ENCODE measurements at places on chromosomes 13 and 19. TPM values are rescaled to one million over a fixed set of nuclear protein-coding genes. Genes with fewer than 3 reads are reported as not detected.

- peaks cover 37% of the 10 kb centered on the region for H3K36me3 ChIP-seq
- no peak for DNase-seq
- H3K4me3 ChIP-seq: no peak overlapping the region
- H3K27me3 ChIP-seq: no peaks in the 10 kb centered on the region
Measured at GRCh38 chr13:19836472-19836871, 27.0 kb downstream of the ZMYM5 start.

- DNase-seq: no peak
- H3K27me3 ChIP-seq: no peaks in the 10 kb centered on the region
- H3K4me3 ChIP-seq: no peak overlapping the region
- peaks cover 50% of the 10 kb centered on the region for H3K36me3 ChIP-seq
Measured at GRCh38 chr19:58217069-58217481, 11.6 kb upstream of the ZNF544 start.

GRCh38 chr13:97324115-97324514 lies 102.0 kb downstream of the MBNL2 start:
- no peaks in the 10 kb centered on the region for H3K36me3 ChIP-seq
- no peak overlapping the region for H3K4me3 ChIP-seq
- peaks cover 25% of the 10 kb centered on the region for H3K4me1 ChIP-seq
- no peak for DNase-seq
- no peaks in the 10 kb centered on the region for H3K27me3 ChIP-seq

DNA sequence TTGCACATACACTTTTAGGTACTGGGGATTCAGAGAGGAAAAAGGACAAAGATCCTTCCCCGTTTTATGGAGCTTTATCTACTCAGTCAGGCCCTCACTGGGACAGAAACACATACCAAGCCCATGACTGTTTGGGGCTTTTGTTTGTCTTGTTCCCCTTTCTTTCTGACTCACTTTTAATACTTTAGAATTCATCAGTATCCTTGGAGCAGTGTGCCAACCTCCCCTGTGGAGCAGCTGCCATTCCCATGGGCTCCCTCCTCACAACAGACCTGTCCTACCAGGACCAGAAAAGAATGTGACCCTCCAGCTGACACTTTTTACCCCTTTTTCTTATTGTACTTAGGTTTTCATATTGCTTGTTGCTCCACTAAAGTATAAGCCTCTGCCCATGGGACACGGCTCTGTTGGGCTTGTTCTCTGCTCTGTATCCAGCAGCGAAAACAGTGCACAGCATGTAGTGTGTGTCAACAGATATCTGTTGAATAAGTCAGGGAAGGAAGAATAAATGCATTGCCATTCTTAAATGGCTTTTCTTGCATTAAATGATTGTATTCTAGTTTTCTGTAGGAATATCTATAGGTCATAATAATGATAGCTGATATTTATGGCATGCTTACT lies 431.1 kb downstream of the EFNB2 start:
- H3K36me3 ChIP-seq: no peaks in the 10 kb centered on the region
- no peak overlapping the region for H3K27ac ChIP-seq
- peaks cover 23% of the 10 kb centered on the region for H3K4me1 ChIP-seq
- no peaks in the 10 kb centered on the region for H3K27me3 ChIP-seq
- DNase-seq: no peak

GRCh38 chr19:16463991-16464575 lies 7.7 kb downstream of the EPS15L1 start:
- H3K4me1 ChIP-seq: peaks cover 24% of the 10 kb centered on the region
- no peaks in the 10 kb centered on the region for H3K27me3 ChIP-seq
- H3K4me3 ChIP-seq: no peak overlapping the region

DNA sequence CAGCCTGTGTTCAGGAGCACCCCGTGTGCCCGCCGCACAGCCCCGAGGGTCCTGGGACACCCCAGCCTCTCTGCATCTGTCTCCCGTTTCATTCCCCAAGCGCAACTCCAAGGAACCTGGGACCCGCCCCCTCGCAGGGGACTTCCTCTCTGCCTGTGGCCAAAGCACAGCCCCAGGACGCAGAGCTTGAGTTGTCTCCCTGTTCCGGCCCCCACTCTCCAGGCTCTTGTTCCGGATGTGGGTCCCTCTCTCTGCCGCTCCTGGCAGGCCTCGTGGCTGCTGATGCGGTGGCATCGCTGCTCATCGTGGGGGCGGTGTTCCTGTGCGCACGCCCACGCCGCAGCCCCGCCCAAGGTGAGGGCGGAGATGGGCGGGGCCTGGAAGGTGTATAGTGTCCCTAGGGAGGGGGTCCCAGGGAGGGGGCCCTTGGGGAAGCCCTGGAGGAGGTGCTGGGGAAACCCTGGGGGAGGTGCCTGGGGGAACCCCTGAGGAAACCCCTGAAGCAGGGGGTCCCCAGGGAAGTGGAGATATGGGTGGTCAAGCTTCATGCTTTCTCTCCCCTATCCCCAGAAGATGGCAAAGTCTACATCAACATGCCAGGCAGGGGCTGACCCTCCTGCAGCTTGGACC lies 1.3 kb downstream of the HCST start:
- H3K4me3 ChIP-seq: peak overlapping the region; percentile 66
- peaks cover 25% of the 10 kb centered on the region for H3K4me1 ChIP-seq
- H3K27ac ChIP-seq: peak overlapping the region; percentile 87
- peak; percentile 61 for DNase-seq
- no peaks in the 10 kb centered on the region for H3K27me3 ChIP-seq
- no peaks in the 10 kb centered on the region for H3K36me3 ChIP-seq

- H3K4me3 ChIP-seq: no peak overlapping the region
- peaks cover 11% of the 10 kb centered on the region for H3K36me3 ChIP-seq
- H3K27me3 ChIP-seq: no peaks in the 10 kb centered on the region
- DNase-seq: peak; percentile 53
Measured at GRCh38 chr19:1945899-1946298, 4.9 kb downstream of the CSNK1G2 start.

DNA sequence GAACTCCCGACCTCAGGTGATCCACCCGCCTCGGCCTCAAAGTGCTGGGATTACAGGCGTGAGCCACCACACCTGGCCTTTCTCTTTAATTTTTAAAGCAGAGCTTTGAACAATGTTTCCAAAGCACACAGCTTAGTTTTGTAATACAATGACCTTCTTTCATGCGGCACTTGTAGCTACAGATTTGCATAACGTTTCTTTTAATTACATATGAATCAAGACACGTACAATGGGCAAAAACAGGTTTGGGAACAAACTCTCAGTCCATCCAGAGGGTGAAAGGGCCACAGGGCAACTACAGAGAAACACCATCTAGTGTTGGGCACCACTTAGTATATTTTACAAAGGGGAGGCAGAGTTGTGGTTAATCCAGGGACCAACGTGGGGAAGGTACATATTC lies 19.0 kb upstream of the S1PR4 start:
- no peak for DNase-seq
- H3K4me3 ChIP-seq: no peak overlapping the region
- no peaks in the 10 kb centered on the region for H3K36me3 ChIP-seq
- no peak overlapping the region for H3K27ac ChIP-seq

- H3K4me3 ChIP-seq: peak overlapping the region; percentile 84
- peak overlapping the region; percentile 85 for H3K27ac ChIP-seq
- H3K36me3 ChIP-seq: no peaks in the 10 kb centered on the region
- DNase-seq: no peak
- peaks cover 28% of the 10 kb centered on the region for H3K4me1 ChIP-seq
Measured at GRCh38 chr19:52533901-52534300, 6.4 kb downstream of the ZNF808 start.

DNA sequence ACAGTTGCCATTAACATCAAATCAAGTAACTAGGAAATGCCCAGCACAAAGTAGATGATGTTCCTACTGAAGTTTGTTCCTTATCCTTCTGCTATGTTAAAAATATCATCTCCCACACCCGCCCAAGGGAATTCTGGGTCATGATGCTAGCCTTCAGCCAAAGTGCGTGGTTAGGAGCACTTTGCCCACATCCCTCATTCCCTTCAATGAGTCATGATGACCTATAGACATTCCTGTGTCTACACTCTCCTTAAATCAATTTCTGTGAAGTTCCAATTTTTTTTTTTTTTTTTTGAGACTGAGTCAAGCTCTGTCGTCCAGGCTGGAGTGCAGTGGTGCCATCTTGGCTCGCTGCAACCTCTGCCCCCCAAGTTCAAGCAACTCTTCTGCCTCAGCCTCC lies 17.0 kb downstream of the RXFP2 start:
- no peak for DNase-seq
- H3K4me1 ChIP-seq: no peaks in the 10 kb centered on the region
- no peak overlapping the region for H3K4me3 ChIP-seq
- no peaks in the 10 kb centered on the region for H3K36me3 ChIP-seq
- H3K27ac ChIP-seq: no peak overlapping the region

DNA sequence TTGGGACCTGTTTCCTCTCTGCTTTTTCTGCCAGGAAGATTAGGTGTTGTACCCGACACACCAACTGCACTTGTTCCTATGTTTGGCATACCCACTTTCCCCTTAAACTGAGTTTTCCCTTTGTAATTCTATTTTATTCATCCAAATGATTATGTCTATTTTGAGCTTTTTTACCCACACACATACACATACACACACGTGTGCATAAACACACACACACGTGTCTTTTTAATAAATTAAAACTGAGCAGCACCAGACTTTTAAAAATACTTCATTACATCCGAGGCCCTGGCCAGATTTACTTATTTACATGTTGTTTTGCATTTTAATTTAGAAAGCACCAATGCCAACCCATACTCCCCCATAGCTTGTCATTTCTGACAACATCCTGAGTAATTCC lies 350.0 kb downstream of the DNAJC15 start:
- H3K36me3 ChIP-seq: no peaks in the 10 kb centered on the region
- H3K27me3 ChIP-seq: no peaks in the 10 kb centered on the region
- H3K4me1 ChIP-seq: peaks cover 21% of the 10 kb centered on the region
- DNase-seq: no peak

GRCh38 chr13:113788413-113789135 lies 29.5 kb downstream of the TMEM255B start:
- peaks cover 32% of the 10 kb centered on the region for H3K27me3 ChIP-seq
- DNase-seq: no peak
- H3K4me1 ChIP-seq: no peaks in the 10 kb centered on the region

DNA sequence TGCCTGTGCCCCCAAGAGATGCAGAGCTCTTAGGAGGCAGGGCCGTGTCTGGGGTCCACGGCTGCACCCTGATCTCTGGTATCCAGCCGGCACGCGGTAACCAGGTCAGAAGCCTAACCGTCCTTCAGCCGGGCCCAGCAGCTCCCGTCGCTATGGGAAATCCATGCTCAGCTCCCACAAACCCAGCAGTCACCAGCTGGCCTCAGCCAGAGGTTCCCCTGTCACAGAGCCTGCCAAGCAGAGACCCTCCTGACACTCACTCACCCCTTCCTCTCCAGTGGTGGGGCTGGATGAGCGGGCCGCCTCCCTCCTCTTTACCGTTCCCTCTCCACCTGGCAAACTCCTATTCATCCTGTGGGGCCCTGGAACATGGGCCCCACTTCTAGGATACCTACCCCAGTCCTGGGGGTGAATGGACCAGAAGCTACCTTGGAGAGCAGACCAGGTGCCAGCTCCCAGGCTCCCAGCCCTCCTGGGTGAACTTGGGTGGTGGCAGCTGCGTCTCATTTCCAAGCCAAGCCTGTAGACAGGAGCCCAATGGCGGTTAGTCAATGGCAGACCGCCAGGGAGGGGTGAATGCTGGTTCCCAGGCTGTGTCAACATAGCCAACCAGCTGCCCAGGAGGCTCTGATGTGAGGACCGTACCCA lies 21.4 kb upstream of the TCF3 start:
- H3K36me3 ChIP-seq: no peaks in the 10 kb centered on the region
- H3K4me1 ChIP-seq: peaks cover 1% of the 10 kb centered on the region
- peaks cover 89% of the 10 kb centered on the region for H3K27me3 ChIP-seq
- H3K27ac ChIP-seq: no peak overlapping the region

GRCh38 chr13:20342311-20342710 lies 110.2 kb upstream of the GJB6 start:
- H3K4me3 ChIP-seq: no peak overlapping the region
- no peak for DNase-seq
- H3K36me3 ChIP-seq: no peaks in the 10 kb centered on the region
- H3K27ac ChIP-seq: no peak overlapping the region

DNA sequence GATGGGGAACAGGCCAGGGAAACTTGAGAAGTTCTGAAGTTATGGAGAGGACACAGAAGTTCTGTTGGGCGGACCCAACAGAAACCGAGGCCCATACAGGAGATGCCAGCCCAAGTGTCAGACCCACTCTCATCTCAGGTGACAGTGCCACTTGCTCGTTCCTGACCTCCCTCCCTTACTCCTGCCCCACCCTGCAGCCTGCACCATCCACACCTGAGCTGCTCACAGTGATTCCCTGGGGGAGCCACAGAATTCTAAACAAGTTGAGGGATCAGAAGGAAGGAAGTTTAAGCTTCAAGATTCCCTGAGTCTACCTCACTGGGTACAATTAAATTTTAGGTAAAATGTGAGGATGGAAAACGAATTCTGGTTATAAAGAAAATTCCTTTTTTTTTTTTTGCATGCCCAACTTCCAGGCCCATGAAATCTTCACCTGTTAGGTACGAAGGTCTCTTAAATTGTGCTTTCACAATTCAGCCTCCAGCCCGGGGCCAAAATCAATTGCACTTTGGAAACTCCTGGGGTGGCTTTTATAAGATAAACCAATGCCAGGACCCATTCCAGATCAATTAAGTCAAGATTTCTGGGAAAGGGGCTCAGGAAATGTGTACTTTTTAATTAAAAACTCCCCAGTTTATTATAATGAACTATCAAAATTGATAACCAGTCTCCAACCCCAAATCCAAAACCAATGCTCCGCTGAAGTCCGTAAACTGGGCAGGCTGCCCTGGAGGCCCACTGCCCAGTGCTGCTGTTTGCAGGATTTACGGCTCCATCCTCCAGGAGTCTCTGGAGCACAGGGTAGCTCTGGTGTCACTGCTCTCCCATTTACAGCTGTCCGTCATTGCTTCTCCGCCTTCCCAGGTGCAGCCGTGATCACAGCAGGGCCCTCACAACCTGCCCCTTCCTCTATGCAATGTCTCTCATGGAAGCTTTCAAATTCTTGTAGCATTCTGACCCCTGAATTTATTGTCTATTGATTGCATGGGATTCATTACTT lies 643.5 kb downstream of the UQCRFS1 start:
- H3K4me3 ChIP-seq: no peak overlapping the region
- H3K27ac ChIP-seq: no peak overlapping the region
- H3K36me3 ChIP-seq: no peaks in the 10 kb centered on the region

DNA sequence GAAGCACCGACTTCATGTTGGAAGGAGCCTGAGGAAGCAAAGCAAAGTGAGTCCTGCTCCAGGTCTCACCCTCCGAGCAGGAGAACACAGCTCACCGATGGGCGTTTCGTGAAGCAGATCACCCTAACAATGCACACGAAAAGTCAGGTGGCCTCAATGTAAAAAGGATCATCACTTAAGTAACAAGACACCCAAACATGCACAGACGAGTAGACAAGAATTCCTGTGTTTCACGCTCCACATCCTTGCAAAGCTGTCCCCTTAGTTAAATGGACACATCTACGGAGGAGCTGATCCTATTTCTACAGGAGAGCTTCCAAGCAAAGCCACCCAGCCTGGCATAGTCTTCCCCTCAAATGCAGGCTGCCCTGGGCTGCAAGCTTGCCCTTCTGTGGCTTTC lies 66.2 kb downstream of the SLC15A1 start:
- no peaks in the 10 kb centered on the region for H3K4me1 ChIP-seq
- H3K27me3 ChIP-seq: no peaks in the 10 kb centered on the region
- no peaks in the 10 kb centered on the region for H3K36me3 ChIP-seq
- H3K4me3 ChIP-seq: no peak overlapping the region
- no peak overlapping the region for H3K27ac ChIP-seq

CD22 gene
- 56.3 TPM for total RNA-seq

CEACAM6 gene
- not detected for total RNA-seq

CGB8 gene
- 0.29 TPM for total RNA-seq

ZNF610 gene
- total RNA-seq: 14.2 TPM

Measured in mesothelial cell of epicardium (in vitro differentiated cells).